ENCODE measurements at places on chromosomes 11 and 22. TPM values are rescaled to one million over a fixed set of nuclear protein-coding genes. Genes with fewer than 3 reads are reported as not detected.

DNA sequence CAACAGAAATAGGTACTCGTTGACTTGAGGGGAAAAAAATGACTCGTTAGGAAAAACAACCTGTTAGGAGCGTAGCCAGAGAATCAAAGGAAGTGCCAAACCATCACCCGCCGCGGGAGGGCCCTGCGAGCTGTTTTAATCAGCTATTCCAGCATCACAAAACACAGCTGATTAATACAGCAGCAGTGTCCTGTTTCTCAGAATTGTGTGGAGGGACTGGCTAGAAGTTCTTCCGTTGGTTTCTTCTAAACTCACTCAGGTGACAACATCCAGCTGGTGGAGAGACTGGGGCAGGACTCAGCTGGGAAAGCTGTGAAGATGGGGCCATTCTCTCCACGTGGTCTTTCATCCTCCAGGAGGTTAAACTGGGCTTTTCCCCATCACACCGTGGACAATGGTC is 28.0 kb downstream of the HSPA8 start:
- H3K4me1 ChIP-seq, result no peaks in the 10 kb centered on the region
- no peaks in the 10 kb centered on the region for H3K36me3 ChIP-seq
- no peak overlapping the region for H3K27ac ChIP-seq
- no peaks in the 10 kb centered on the region for H3K27me3 ChIP-seq

DNA sequence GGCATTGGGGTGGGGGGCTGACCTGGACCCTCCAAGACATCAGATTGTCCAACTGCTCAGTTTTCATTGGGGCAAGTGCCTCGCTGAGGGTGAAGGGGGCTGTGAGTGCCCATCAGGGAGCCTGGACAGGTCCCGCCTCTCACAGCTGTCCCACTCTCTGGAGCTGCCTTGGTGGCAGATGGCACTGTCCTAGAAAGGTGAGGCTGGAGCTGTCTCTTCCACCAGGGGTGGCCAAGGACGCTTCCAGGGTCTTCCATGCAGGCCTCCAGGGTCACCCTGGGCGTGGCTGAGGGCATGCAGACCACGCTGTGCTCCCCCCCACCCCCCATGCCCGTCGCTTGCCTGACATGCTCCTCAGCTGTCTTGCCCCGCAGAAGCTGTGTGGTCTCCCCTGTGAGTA is 53.5 kb upstream of the CCDC188 start:
- H3K27me3 ChIP-seq, result no peaks in the 10 kb centered on the region
- H3K4me1 ChIP-seq, result peaks cover 28% of the 10 kb centered on the region
- H3K36me3 ChIP-seq, result no peaks in the 10 kb centered on the region

GRCh38 chr11:74670171-74670570 is 61.1 kb downstream of the CHRDL2 start:
- H3K4me3 ChIP-seq, result no peak overlapping the region
- peaks cover 21% of the 10 kb centered on the region for H3K4me1 ChIP-seq
- no peaks in the 10 kb centered on the region for H3K27me3 ChIP-seq

DNA sequence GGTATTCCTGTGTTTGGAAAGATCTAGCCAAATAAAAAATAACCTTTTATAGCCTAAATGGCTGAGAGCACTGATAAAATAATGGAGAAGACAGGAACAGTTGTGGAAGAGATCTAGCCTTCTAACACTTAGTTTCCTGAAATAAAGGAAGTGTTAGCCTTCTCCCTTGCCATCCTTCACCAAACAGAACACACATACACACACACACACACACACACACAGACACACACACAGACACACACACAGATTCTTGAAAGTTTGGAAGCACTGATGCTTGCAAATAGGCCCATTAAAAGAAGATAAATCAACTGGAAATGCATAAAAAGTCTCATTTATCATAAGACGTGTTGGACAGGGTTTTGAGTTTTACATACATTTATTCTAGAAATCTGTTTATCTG is 37.5 kb downstream of the KIRREL3 start:
- H3K27me3 ChIP-seq, result no peaks in the 10 kb centered on the region
- H3K36me3 ChIP-seq, result no peaks in the 10 kb centered on the region
- DNase-seq, result no peak
- no peak overlapping the region for H3K4me3 ChIP-seq
- H3K27ac ChIP-seq, result no peak overlapping the region

C11orf42 gene
- not detected for total RNA-seq

- no peak for DNase-seq
- H3K4me1 ChIP-seq, result peaks cover 40% of the 10 kb centered on the region
- no peaks in the 10 kb centered on the region for H3K27me3 ChIP-seq
- no peak overlapping the region for H3K27ac ChIP-seq
Measured at GRCh38 chr11:61145228-61146005, 15.8 kb downstream of the VPS37C start.

SLC22A8 gene
- not detected for total RNA-seq
